ENCODE measurements at places on chromosomes 2 and 18.

GRCh38 chr2:69717861-69718273 lies 24.1 kb upstream of the ANXA4 start:
- no peak for DNase-seq

GRCh38 chr2:183522489-183523266 lies 398.4 kb downstream of the NUP35 start:
- no peak for DNase-seq

DNA sequence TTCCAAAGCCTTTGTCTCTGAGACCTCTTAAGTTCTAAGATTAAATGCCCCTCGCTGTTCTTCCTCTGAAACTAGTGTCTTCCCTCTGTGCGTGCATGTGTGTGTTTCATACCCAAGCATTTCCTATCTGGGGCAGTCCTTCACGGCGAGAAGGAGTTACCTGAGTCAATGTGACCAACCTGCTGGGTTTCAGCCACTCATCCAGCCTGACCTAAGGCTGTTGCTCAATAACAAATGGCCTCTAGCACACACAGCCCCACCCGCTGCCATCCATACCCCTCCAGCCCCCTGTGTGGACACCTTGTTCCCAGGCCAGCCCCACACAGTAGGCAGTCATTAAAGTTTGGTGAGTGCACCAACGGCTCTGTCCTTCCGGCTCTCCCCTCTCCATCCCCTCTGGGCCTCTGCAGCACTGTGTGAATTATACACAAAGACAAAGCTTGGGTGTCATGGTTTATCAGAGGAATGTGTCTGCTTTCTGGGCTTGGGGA lies 53.8 kb upstream of the FOSL2 start:
- no peak for DNase-seq

DNA sequence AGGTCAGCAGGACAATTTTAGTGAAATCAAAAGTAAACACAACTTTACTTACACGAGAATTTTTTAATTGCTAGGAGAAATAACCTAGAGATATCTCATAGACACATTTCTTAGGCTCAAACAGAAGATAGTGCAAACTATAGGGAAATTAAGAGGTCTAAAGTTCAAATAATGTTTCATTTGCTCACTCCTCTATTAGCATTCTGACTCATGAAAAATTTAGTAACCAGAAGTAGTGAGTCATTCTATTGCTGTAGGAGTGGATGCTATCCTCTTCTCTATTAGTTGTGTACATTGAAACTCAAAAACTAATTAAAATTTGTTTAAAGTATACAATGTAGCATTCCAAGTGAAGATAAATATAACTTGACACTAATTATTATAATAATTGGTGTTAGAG lies 908.3 kb upstream of the TMEFF2 start:
- no peak for DNase-seq

DNA sequence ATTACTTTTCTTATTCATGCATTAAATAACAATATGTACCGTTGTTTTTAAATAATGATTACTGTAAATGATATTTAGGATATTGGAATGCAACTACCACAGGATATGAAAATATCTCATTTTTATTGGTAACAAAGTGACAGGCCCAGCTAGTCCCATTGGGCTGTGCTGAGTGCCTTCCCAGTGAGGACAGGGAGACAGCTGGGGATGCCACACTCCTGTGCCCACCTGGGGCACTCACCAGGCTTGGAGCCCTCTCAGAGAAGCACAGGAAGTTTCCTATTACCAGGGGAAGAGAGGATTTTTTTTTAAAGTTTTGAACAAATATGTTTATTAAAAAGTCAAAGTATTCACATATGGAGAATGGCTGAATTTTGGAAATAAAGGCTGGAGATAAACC lies 48.9 kb downstream of the PARD6G start:
- peak; percentile 58 for DNase-seq

GRCh38 chr2:227256605-227257004 lies 68.4 kb upstream of the MFF start:
- no peak for DNase-seq

DNA sequence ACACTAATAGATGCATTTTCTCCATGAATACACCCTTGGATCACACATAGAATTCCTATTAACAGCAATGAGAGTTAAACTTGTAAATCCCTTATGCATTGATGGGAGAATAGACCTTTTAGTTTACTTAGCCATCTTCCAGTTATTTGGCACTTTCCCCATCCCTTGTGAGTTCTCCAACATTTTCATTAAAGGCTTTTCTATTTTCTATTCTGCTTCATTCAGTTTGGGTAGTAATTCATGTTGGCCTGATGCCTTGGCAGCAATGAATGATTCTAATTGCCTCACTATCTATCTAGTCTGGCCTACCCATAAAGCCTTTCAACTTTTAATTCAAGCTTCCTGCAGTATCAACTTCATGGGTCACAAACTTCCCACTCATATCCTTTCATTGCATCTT lies 32.3 kb downstream of the TBR1 start:
- DNase-seq, result no peak

- no peak for DNase-seq
These were observed 46.6 kb downstream of the IKZF2 start for GRCh38 chr2:213104903-213105202.

- no peak for DNase-seq
These were observed 106.1 kb downstream of the IRS1 start for GRCh38 chr2:226693521-226693920.

- no peak for DNase-seq
These were observed 49.3 kb downstream of the ALPK2 start for GRCh38 chr18:58579561-58580047.

DNA sequence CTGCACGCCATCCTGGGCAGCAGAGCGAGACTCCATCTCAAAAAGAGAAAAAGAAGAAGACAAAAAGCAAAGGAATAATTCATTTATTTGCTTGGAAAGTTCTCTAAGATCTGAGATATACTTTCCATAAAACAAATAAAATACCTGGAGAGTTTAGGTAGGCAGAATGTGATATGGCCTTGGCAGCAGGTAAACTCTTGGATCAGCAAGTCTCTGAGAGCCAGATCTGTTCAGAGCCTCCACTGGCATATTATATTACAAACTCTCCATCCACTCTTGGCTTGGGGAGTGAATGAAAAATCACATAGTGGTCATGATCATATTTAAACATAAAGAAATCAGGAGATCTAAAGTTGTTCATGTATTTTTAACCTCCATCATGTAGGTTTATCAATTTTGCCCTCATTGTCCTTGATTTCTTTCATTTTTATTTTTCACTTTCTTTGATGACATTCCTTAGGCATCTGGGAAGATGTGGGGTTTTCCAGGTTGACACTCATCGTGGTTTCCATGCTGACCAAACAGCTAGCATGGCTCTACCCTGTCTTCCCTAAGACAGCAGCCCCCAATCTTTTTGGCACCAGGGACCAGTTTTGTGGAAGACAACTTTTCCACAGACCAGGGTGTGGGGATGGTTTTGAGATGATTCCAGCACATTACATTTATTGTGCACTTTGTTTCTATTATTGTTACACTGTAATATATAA lies 10.2 kb downstream of the LRRFIP1 start:
- DNase-seq, result no peak

- DNase-seq, result no peak
These were observed 3.4 kb downstream of the CHST9 start for GRCh38 chr18:27181726-27182125.

DNA sequence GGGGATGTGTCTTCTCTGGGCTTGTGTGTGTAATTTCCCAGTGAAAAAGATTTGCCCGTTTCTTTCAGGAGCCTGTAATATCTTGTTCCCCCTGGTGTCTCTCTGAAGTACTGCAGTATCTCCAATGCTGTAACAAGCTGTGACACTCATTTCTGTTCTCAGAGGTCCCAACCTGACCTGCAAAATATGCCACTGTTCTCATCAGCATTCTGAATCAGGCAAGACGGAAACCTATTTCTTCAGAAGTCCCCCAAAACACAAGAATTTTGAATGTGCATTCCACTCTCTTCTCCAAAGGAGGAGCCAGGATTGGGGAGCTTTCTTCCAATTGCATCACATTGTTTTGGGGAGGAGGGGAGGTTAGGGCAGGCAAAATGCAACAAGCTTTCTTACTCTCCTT lies 77.0 kb upstream of the CNGA3 start:
- no peak for DNase-seq

DNA sequence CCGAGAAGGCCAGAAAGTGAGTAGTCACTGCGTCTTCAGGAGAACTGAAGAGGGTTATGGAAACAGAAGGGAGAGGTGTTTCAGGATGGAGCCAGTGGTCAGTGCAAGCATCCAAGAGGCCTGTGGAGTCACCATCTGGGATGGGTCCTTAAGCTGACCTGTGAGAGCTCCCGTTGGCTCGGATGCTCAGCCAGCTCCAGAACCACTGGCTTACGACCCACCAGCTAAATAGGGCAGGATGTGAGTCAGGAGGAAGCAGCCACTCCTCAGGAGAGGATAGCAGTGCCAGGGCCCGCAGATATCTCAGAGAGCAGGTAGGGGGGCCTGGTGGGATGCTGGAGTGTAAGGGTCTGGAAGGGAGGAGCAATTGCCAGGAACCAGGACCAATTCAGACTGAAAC lies 63.1 kb upstream of the B3GNT7 start:
- DNase-seq, result peak; percentile 34

- peak; percentile 80 for DNase-seq
These were observed 210.0 kb upstream of the SALL3 start for GRCh38 chr18:78769502-78770105.
